ENCODE measurements at places on chromosomes 4 and X.

DNA sequence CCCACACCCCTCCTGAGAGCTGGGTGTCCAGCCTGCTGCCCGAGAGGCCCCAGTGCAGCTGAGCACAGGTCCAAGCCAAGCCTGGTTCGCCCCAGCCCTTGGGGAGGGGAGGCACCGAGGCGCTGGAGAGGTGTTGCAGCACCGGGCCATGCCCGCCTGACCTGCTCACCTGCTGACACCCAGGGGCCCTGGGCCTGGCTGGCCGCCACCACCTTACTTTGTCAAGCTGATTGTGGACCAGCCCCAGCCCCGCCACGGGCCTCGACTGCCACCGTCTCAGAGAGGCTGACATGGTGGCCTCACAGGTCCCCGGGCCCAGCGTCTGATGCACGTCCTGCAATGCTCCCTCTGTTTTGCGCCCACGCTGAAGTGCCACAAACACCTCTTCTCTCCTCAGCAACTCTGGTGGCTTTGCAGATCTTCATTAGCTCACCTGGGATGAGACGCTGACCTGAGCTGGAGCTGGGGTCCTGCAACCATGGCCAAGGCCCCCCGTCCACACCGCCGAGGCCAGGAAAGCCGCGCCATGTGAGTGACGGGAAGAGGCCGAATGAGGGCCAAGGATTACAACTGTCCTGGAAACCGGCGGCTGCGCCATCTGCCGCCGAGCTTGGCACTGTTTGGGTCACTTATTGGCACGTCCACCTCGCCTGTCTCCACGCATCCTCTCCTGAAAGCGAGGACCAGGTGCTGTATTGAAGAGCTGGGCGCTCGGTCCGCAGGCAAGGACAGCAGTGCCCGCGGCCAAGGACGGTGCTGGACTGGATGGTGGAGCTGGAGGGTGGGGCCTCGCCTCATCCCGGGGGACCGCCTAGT lies 7.6 kb downstream of the CPLX1 start:
- no peak for DNase-seq

GRCh38 chr4:3353752-3354454 lies 61.1 kb downstream of the RGS12 start:
- DNase-seq, result no peak

GRCh38 chr4:163591614-163592020 lies 97.1 kb downstream of the TMA16 start:
- DNase-seq, result no peak

GRCh38 chr4:182600093-182600492 lies 317.1 kb downstream of the DCTD start:
- DNase-seq, result no peak

GRCh38 chrX:45077748-45078424 lies 122.8 kb downstream of the DIPK2B start:
- DNase-seq, result no peak

- DNase-seq, result no peak
These were observed 40.2 kb upstream of the HGFAC start for GRCh38 chr4:3401436-3402171.

GRCh38 chr4:134027931-134028330 lies 173.7 kb downstream of the PABPC4L start:
- no peak for DNase-seq

DNA sequence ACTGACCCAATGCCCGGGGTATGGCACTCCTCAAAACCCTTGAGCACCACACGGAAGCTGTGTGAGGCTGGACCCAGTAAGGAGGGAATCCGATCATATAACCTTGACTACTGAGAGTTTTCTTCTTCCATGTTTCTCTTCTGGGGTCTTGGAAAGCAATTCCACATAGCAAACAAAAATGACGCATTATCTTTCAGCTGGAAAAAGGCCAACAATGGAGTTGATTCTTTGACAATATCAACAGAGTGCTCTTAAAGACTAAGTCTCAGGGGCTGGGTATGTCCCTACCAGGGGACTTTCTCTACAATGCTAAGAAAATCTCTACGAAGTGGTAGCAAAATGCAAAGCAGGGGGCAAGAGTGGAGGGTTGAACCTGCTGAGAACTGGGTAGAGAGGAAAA lies 188.6 kb downstream of the NSUN7 start:
- DNase-seq, result no peak

DNA sequence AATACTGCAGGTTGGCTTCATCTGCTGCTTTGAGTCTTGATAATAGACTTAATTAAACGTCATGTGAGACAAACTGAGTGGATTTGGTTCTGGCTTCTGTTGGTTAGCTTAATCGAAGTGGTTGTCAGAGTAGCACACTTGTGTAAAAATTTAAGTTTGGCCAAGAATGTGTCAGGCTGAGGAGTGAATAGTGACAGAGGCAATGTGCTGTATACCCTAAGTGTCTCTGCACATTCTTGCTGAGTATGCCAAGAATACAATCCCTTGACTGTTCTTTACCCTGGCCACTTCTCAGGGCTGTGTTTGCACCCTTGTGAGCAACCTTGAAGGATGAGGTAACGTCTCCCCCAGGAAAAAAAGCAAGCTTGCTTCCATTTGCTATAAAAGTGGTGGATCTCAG lies 14.9 kb downstream of the RPS3A start:
- DNase-seq, result no peak

GRCh38 chr4:185859111-185859510 lies 47.1 kb upstream of the SORBS2 start:
- no peak for DNase-seq

- DNase-seq, result no peak
These were observed 17.2 kb upstream of the DCAF4L1 start for GRCh38 chr4:41964401-41964800.

- DNase-seq, result no peak
These were observed 7.6 kb downstream of the FAT4 start for GRCh38 chr4:125322366-125322730.

- DNase-seq, result no peak
These were observed 24.4 kb downstream of the PLAC1 start for GRCh38 chrX:134633832-134634231.

DNA sequence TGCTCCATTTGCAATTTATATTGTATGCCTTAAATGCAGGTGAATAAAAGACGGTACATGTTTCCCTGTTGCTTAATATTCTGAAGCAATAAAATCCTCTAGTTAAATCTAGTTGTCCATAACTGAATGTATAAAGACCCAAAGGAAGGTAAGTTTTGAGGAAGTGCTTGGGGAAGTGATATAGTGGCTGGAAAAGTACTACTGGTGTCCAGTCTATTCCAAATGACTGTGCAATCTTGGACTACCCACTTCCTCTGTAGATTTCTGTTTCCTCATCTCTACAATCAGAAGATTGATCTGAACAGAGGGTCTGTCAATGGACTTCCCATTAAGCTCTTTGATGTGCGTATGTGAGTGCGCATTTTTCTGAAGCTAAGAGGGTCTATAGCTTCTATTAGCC lies 17.0 kb downstream of the SNCA start:
- DNase-seq, result no peak

DNA sequence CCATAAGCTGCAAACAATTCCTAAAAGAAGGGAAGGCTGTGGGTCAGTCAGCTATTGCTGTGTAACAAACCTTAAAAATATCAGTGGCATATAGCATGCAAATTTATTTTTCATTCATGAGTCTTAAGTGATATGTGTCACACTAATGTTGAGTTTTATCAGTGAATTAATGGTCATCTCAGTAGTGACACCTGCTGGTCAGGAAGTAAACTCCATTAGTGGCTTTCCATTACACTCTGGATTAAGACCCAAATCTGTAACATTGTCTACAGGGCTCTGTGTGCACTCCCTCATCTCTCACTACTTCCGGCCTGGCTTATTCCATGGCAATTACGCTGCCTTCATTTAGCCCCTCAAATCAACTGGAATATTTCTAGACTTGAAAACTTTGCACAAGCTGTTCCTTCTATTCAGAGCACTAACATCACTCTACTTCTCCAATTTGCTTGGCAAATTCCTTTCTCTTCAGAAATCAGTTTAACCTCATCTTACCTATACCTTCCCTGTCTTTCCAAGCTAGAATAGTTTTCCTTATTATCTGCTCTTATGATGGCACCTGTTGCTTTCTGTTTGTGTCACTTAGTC lies 217.3 kb upstream of the TAPT1 start:
- no peak for DNase-seq

All from stimulated activated CD4-positive, alpha-beta T cell treated with anti-CD3 and anti-CD28 coated beads, Interleukin-1b, Interleukin-23, amount 100 ng/mL, for 1 hour (primary cell).